ENCODE measurements at places on chromosomes 13 and 19. TPM values are rescaled to one million over a fixed set of nuclear protein-coding genes. Genes with fewer than 3 reads are reported as not detected.

- peaks cover 13% of the 10 kb centered on the region for H3K4me1 ChIP-seq
- no peak overlapping the region for H3K4me3 ChIP-seq
- H3K36me3 ChIP-seq: no peaks in the 10 kb centered on the region
These were observed 42.0 kb downstream of the KLF2 start for GRCh38 chr19:16366433-16367260.

Gene PRTN3
- total RNA-seq: 0.32 TPM

DNA sequence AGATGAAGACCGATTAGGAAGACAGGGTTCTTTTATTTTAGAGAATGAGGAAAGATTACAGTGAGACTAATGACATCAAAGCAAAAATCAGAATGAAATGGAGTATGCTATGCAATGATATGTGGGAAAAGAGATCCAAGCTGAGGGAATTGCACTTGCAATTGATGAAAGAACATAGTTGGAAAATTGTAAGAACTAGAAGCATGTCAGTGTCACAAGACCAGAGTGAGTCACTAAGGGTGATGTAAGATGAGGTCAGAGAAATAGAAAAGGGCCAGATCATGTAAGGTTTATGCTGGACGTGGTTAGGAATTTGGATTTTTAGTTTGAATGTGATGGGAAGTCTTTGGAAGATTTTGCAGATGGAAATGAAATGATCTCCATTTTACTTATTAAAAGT, 1937.3 kb downstream of the OLFM4 start:
- no peaks in the 10 kb centered on the region for H3K36me3 ChIP-seq
- no peak overlapping the region for H3K27ac ChIP-seq

DNA sequence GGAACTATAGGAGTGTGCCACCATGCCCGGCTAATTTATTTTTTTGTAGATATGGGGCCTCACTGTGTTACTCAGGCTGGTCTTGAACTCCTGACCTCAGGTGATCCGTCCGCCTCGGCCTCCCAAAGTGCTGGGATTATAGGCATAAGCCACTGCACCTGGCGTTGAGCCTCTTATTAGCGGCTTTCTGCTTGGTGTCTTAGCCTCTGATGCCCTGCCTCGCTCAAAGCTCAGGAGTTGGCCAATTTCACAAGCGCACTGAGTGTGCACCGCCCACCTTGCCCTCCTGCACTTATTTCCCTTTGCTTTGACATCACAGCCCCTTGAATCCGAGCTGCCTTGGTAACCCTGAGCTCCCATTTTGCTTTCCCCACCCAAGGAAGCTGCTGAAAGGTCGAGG, 10.1 kb downstream of the YIPF2 start:
- no peak overlapping the region for H3K4me3 ChIP-seq
- no peaks in the 10 kb centered on the region for H3K27me3 ChIP-seq
- no peak for DNase-seq

Gene CGB2
- not detected for total RNA-seq

Gene SERPINE3
- total RNA-seq: not detected

DNA sequence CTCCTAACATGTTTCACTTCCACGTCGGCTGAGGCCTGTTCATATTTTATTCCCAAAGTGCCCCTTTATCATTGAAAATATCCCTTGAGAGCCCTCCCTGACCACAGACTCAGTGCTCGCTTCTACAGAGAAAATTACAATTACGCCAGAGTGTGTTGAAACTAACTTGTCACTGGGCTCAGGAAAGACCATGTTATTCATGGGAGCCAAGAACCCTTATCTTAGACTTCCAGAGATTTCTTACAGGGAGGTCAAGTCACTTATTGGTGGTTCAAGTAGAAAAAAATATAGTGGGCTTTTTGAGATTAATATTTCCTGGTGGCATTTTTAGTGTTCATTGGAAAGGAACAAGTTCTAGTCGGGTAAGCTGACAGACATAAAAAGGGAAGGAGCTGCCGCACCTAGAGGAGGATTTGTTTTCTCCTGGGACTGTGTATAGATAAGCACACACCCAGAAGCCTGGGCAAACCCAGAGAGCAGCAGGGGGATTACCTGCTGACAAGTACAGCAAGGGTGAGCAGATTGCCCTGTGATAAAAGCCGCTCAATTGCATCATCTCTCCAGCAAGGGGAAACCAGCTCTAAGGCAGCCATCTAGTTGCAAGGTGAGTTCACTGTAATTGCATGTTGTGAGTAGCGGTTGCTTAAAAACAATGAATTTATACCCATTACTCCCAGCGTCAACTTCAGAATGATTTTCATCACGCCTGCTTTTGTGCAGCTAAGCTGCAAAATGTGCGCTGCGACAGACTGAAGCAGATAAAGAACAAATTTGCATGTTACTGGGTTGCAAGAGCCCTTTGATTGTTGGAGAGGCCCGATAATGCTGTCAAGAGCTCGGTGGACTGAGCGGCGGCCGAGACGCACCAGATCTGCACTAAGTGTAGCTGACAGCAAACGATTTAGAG, 46.2 kb downstream of the DCT start:
- H3K27me3 ChIP-seq: no peaks in the 10 kb centered on the region
- no peaks in the 10 kb centered on the region for H3K36me3 ChIP-seq
- H3K27ac ChIP-seq: no peak overlapping the region
- no peak for DNase-seq
- no peaks in the 10 kb centered on the region for H3K4me1 ChIP-seq
- H3K4me3 ChIP-seq: no peak overlapping the region

Gene ZNF558
- 23.1 TPM for total RNA-seq

- H3K36me3 ChIP-seq: no peaks in the 10 kb centered on the region
- no peak for DNase-seq
- no peak overlapping the region for H3K27ac ChIP-seq
These were observed 1372.3 kb upstream of the SPRY2 start for GRCh38 chr13:81713201-81713600.

Gene F2RL3
- total RNA-seq: 1.7 TPM

Gene CATSPERD
- not detected for total RNA-seq

- no peaks in the 10 kb centered on the region for H3K4me1 ChIP-seq
- no peak for DNase-seq
- H3K36me3 ChIP-seq: no peaks in the 10 kb centered on the region
- H3K27ac ChIP-seq: no peak overlapping the region
These were observed 1719.7 kb upstream of the SLC10A2 start for GRCh38 chr13:104785952-104786351.

Gene CD177
- total RNA-seq: not detected

Gene ZNF99
- total RNA-seq: 0.07 TPM

GRCh38 chr13:105272660-105273631, 1262.5 kb downstream of the EFNB2 start:
- H3K4me1 ChIP-seq: no peaks in the 10 kb centered on the region
- no peak overlapping the region for H3K4me3 ChIP-seq
- H3K27ac ChIP-seq: no peak overlapping the region
- H3K36me3 ChIP-seq: no peaks in the 10 kb centered on the region

DNA sequence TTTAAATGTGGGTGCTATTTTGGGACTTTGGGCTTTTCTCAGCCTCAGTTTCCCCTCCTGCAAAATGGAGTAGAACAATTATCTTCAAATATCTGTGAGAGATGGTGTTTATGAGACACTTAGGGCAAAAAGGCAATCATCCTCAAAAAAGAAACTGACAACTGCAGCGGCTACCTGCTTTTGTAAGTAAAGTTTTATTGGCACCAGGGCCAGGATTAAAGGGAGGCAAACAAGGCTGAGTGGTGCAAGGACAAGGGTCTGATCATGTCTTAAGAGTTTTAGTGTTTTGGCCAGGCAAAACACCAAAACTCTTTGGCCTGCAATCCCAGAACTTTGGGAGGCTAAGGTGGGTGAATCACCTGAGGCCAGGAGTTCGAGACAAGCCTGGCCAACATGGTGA, 1.3 kb upstream of the MAST3 start:
- peaks cover 16% of the 10 kb centered on the region for H3K4me1 ChIP-seq
- no peak overlapping the region for H3K27ac ChIP-seq
- no peak for DNase-seq
- H3K4me3 ChIP-seq: no peak overlapping the region

DNA sequence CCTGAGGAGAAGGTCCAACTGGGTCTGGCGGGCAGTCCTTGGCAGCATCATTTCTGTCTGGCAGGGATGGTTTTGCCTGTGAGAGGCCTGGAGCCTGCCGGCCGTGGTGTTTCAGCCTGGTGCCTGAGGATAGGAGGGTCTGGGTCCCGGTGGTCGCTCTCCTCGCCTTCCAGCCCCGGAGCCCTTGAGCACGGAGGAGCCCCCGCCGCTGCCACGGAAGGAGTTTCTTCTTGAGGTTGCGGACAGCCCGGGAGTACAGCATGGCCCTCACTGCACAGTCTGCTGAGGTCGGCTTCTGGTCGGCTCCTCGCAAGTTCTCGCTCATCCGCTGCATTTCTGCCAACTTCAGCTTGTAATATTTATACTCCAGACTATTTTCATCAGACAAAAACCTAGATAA, 23.4 kb downstream of the SUGP2 start:
- H3K4me3 ChIP-seq: no peak overlapping the region
- H3K36me3 ChIP-seq: peaks cover 70% of the 10 kb centered on the region
- H3K27me3 ChIP-seq: no peaks in the 10 kb centered on the region
- no peak for DNase-seq
- no peak overlapping the region for H3K27ac ChIP-seq
